ENCODE measurements at places on chromosomes 16 and 17.

DNA sequence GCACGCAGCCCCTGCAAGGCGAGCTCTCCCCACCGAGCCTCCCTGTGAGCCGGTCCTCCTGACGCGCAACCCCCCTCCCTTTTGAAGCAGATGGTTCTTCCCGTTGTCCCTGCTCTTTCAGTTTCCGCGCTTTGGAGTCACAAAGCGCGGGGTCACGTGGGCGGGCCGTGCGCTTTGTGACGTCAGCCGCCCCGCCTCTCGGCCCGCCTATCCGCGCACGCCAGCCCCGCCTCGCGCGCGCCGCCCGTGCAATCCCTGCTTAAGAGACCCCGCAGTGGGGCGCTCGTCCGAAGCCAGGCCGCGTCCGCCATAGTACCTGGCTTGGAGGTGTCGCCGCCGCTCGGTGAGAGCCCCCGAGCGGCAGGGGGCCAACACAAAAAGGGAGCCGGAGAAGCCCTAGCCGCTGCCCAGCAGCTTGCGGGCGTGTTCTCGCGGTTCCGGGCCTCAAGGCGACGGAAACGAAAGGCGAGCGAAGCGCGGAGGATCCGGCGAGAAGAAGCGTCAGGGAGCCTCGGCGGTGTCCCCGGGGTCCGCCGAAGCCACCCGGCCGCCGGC lies at the start of gene RBBP6:
Gene RBBP6, plus strand, starts transcription at position 272 of the 555 bp plus-strand sequence. CDS start 1,061 bp downstream, outside the sequence.
- DNase-seq, result peak; percentile 91

- no peak for DNase-seq
Measured at GRCh38 chr16:46828943-46829342, 2.0 kb downstream of the C16orf87 start.

DNA sequence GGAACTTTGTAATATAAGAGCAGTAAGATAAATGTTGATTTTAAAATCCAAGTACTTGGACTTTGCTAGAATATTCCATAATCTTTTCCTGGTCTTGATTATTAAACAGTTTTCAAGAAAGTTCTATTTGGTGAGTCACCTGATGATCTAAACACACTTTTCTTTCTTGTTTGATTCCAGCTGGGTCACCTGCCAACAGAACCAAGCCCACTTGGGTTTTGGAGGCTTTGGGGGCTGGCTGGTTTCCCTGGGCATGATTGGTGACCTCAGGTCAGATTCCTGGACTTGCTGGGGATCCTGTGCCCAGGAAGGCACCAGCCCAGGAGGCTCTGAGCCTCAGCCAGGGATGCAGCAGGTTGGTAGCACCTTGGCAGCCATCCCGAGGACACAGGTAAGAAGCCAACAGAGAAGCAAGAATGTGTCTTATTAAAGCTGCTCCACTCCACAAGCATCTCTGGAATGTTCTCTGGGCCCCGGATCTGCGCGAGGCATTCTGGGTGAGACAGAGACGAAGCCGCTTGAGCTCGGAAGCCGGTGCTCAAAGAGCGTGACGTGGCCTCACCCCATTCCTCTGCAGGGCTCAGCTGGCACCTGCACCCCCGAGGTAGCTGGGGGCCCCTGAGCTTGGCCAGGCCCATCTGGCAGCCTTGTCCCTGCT lies 3.1 kb upstream of the TEX19 start:
- no peak for DNase-seq

GRCh38 chr16:67966549-67967182 lies 1.8 kb downstream of the SLC12A4 start:
- no peak for DNase-seq

GRCh38 chr17:27747462-27748359 lies 52.6 kb downstream of the NOS2 start:
- no peak for DNase-seq

DNA sequence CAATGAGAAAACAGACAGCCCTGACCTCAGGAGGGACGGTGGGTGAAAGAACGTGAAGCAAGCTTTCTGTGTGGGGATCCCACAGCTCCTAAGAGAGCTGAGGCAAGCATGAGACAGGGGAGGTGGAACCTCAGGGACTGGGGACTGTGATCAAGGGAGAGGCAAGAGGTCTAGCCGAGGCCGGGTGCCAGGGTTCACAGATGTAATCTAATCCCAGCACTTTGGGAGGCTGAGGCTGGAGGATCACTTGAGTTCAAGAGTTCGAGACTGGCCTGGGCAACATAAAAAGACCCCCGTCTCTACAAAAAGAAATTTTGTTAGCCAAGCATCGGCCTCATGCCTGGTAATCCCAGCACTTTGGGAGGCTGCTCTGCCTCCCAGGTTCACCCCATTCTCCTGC lies 4.5 kb upstream of the ADAM11 start:
- no peak for DNase-seq

DNA sequence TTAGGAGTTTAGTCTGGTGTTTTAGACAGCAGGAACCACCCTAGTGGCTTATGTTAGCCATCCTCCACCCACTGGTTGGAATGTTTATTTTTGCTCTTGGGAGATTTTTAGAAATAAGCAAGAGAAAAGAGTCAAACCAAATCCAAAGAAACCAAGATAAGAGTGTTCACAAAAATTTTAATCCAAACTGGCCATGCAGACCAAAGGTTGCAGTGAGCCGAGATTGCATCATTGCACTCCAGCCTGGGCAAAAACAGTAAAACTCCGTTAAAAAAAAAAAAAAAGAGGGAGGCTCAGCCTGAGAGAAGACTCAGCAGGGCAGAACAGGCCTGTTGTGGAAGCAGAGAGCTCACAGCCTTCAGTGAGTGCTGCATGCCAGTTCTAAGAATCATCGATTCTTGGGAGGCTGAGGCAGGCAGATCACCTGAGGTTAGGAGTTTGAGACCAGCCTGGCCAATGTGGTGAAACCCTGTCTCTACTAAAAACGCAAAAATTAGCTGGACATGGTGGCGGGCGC lies 12.2 kb upstream of the C16orf54 start:
- no peak for DNase-seq

GRCh38 chr17:31379597-31380205 lies 11.8 kb upstream of the RAB11FIP4 start:
- no peak for DNase-seq

- DNase-seq, result no peak
Measured at GRCh38 chr17:43734376-43734775, 24.2 kb downstream of the SOST start.

DNA sequence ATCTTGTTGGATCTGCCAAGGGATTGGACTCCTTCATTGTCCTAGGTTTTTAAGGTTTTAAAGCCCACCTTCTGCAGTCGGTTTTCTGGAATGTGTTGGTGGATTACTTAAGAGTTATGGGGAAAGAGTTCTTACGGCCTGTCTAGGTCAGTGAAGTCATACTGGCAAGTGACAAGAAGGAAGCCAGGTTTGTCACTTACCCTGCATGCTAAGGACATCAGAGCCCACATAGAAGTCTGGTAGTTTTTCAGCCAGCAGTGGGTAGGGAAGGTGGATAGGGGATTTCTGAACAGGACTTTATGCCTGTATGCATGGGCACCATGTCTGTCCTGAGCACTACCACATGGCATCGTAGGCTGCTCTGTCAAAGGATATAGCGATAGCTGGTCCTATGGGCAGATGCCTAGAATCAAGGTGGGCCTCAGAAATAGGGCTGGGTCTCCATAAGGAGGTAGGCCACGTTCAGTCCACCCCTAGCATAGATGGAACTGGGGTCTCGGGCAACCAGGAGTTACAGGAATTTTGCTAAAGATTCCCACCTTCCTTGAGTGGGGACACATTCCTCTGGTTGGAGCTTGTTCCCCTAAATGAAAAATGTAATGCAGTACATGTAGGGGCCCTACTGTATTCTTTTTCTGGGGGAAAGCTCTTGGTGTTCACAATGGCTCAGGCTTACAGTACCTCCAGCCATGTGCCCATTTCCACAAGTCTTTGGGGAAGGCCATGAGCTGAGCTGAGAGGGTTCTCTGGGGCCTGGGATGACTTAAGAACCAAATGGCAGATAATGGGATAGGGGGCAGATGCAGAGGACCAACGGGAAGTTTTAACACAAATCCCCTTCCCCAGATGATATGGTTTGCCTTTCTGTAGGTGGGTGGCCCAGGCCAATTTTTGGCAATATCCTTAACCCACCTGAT lies 27.5 kb downstream of the TRPV2 start:
- no peak for DNase-seq

DNA sequence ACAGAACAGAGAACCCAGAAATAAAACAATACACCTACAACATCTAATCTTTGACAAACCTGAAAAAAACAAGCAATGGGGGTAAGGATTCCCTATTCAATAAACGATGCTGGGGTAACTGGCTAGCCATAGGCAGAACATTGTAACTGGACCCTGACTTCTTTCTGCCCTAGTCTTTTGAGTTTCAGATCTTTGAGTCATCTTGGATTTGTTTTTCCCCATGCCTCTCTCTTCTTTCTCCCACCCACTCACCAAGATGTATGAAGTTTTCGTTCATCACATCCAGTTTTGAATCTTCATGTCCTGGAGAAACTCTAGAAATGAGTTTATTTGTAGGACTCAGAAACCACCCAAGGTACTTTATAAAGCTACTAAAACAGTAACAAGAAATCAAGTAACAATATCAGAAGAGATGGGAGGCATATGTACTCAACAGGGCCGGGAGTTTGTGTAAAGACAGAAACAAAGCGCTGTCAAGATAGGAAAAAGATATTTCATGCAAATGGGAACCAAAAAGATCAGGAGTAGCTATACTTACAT lies 39.0 kb downstream of the HSD17B2 start:
- DNase-seq, result no peak

DNA sequence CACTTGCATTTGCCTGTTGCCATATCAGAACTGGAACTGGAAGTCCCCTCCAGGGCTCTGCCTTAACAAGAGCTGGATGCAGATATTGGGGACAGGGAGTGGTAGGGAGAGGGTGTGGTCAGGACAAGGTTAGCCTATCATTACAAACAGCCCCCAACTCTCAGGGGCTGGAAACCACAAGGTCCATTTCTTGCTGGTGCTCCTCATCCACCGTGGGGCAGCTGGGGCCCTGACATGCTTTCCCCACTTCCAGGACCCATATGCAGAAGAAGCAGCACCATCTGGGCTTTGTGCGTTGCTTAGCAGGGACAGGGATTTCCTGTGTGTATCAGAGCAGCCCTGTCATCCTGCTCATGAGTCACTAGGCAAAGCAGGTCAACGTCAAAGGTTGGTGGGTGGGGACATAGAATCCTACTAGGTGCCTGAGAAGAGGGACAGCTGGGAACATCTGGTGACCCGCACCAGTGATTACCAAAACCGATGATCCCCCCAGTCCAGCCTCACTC lies 26.9 kb downstream of the RGS9 start:
- DNase-seq, result peak; percentile 27

GRCh38 chr16:57477531-57478202 lies 8.6 kb downstream of the DOK4 start:
- no peak for DNase-seq

- DNase-seq, result no peak
Measured at GRCh38 chr17:17661834-17662385, 19.3 kb upstream of the RAI1 start.

- DNase-seq, result peak; percentile 31
Measured at GRCh38 chr17:34420254-34420766, 57.3 kb upstream of the CCL1 start.

DNA sequence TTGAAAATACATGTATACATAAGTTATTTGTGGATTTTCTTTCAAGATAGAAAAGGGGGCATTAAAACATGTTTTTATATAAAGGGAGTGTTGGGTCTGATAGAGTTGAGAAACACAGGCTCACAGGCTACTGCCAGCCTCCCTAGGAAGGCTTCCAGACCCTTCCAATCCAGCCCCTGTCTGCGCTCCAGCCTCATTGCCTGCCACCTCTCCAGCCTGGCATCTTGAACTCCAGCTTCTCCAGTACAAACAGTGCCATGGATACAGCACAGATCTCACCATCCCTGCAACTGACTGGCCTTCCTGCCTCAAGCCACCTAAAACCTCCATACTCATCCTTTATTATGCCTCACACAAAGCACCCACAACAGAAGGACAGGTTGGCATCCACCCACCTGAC lies 40.7 kb downstream of the CCDC182 start:
- DNase-seq, result no peak

DNA sequence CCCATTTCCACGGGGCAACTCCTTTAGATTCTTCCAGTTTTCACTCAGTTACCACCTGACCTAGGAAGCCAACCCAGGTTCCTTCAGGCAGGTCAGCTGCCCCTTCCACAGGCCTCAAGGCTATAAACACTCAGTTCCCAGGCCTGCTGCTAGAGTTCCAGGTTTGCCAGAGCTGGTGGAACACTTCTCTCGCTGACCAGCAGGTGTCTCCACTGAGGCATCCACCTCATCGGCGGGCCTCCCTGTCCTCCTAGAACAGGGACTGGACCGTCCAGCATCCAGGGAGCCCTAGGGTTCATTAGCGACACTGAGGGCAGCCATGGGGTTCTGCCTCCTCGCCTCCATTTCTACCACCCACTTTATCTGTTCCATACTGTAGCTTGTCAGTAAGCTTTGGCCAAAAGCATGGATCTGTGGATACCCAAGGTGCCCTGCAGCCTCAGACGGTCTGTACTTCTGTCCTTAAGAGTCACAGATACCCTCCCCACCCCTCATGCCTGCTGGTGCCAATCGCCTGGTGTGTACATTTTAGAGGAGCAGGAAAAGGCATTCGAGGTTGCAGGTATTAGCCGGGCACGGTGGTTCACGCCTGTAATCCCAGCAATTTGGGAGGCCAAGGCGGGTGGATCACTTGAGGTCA lies 29.0 kb downstream of the PIMREG start:
- peak; percentile 37 for DNase-seq

DNA sequence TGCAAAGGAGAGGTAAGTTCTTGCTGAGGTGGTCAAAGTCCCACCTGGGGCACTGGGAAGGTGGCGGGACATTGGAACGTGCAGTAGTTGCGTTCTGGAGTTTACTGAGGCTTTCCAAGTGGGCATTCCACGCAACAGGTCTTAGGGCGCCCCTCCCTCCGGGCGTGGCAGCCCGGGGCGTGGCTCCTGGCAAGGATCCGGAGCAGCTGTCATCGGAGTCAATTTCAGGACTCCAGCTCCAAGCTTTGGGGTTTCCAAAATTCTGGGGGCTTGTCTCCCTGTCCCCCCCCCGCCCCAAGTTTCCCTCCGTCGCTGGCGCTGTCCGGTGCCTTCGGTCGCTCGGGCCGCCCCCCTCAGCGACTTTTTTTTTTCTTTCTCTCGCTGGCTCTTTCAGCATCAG lies 43.1 kb upstream of the AMZ2 start:
- no peak for DNase-seq

DNA sequence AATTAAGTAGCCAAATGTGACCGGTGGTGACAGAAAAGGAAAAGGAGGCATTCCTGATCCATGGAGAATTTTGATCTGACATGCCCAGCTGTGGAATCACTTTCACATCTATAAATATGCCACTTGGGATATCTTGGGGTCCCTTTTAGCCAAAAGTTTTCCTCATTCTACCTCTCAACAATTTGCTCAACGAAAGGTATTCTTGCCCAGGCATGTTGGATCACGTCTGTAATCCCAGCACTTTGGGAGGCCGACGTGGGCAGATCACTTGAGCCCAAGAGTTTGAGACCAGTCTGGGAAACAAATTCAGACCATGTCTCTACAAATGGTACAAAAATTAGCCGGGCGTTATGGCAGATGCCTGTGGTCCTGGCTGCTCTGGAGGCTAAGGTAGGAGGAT lies 24.3 kb downstream of the LITAF start:
- no peak for DNase-seq

DNA sequence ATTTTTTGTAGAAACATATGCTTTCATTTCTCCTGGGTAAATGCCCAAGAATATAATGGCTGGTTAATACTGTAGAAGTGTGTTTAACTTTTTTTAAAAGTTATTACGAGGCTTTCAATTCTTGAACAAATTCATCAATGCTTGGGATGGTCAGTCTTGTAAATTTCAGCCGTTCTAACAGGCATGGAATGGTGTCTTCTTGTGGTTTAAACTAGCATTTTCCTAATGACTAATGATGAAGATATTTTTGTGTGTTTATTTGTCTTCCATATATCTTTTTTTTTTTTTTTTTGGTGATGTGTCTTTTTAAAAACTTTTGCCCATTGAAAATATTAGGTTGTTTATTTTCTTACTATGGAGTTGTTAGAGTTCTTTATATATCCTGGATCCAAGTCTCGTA lies 67.1 kb downstream of the MGAT5B start:
- no peak for DNase-seq

Measured in activated T-helper 9 cell treated with anti-CD3 and anti-CD28 coated beads, Interleukin-2, amount 50 U/mL, for 16 hours (primary cell).